Spleen (tissue), 13 donors: ENCODE measurements at places on chromosomes 5 and 9. TPM values are rescaled to one million over a fixed set of nuclear protein-coding genes. Genes with fewer than 3 reads are reported as not detected.

GRCh38 chr5:160272264-160272663, 40.1 kb downstream of the CCNJL start:
- H3K27me3 ChIP-seq: no peaks in the 10 kb centered on the region
- DNase-seq: peak; percentile 37
- peak overlapping the region; percentile 67 for H3K27ac ChIP-seq
- H3K4me1 ChIP-seq: peaks cover 42% of the 10 kb centered on the region

DNA sequence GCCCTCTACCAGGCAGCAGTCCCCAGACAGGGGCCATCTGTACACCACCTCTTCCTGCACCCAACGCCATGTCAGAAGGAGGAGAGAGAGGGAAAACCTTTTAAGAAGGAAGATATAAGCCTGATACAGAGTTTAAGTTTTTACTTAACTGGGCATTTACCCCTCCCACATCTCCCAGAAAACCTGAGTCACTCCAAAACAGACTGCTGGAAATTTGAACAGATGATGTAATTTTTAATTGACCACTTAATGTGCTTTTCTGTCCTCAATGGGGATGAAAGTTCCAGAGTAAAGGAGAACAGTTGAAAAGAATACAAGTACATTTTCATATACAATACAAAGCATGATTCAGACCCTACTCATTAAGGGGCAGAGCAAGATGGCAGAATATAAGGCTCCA, 63.9 kb downstream of the TTC39B start:
- no peaks in the 10 kb centered on the region for H3K36me3 ChIP-seq
- H3K27ac ChIP-seq: no peak overlapping the region
- no peak for DNase-seq
- no peak overlapping the region for H3K4me3 ChIP-seq

AIF1L gene
- 215 TPM for total RNA-seq

STKLD1 gene
- total RNA-seq: not detected

- no peak for DNase-seq
- no peak overlapping the region for H3K27ac ChIP-seq
- H3K27me3 ChIP-seq: no peaks in the 10 kb centered on the region
- no peak overlapping the region for H3K4me3 ChIP-seq
Measured at GRCh38 chr5:140207250-140207964, 32.4 kb downstream of the CYSTM1 start.

C1QTNF2 gene
- not detected for total RNA-seq

SLC34A3 gene
- not detected for total RNA-seq

GRCh38 chr9:2138646-2139045, 123.5 kb downstream of the SMARCA2 start:
- no peak for DNase-seq
- H3K27me3 ChIP-seq: no peaks in the 10 kb centered on the region
- no peak overlapping the region for H3K4me3 ChIP-seq
- H3K4me1 ChIP-seq: no peaks in the 10 kb centered on the region
- no peaks in the 10 kb centered on the region for H3K36me3 ChIP-seq

DNA sequence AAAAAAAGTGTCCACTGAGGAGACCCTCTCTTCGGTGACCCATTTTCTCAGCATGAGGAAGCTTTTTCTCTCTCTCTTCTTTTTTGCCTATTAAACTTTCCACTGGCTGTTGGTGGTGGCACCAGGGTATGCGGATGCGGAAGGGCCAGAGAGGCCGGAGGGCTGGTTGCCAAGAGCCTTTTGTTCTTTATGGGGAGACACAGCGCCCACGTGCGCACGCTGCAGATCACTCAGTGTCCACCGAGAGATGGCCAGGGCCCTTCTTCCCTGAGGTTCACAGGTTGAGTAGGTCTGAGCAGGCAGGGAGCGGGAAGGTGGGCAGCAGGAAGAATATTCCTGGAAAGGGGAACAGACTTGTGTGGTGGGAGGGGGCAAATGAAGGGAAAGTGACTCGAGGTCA, 69.1 kb downstream of the STK10 start:
- peaks cover 13% of the 10 kb centered on the region for H3K4me1 ChIP-seq
- peaks cover 20% of the 10 kb centered on the region for H3K36me3 ChIP-seq

DNA sequence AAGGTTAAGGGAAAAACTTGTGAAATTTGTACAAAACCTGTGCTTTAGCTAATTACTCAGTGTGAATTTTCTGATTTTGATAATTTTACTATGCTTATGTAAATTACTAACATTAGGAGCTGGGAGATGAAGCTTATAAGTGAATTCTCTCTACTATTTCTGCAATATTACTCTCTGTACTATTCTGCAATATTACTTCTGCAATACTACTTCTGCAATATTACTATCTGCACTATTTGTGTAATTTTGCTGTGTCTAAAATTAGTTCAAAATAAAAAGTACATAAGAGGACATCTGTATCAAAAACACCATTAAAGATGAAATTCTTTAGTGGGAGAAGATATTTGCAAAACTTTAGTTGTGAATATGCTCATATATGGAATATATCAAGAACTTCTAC, 62.9 kb downstream of the C9 start:
- H3K27me3 ChIP-seq: no peaks in the 10 kb centered on the region
- H3K36me3 ChIP-seq: no peaks in the 10 kb centered on the region
- DNase-seq: no peak
- no peak overlapping the region for H3K4me3 ChIP-seq
- no peak overlapping the region for H3K27ac ChIP-seq

- H3K4me1 ChIP-seq: no peaks in the 10 kb centered on the region
- no peaks in the 10 kb centered on the region for H3K36me3 ChIP-seq
- no peak overlapping the region for H3K27ac ChIP-seq
- no peak overlapping the region for H3K4me3 ChIP-seq
- no peak for DNase-seq
Measured at GRCh38 chr5:118544887-118545449, 443.4 kb downstream of the DTWD2 start.

DNA sequence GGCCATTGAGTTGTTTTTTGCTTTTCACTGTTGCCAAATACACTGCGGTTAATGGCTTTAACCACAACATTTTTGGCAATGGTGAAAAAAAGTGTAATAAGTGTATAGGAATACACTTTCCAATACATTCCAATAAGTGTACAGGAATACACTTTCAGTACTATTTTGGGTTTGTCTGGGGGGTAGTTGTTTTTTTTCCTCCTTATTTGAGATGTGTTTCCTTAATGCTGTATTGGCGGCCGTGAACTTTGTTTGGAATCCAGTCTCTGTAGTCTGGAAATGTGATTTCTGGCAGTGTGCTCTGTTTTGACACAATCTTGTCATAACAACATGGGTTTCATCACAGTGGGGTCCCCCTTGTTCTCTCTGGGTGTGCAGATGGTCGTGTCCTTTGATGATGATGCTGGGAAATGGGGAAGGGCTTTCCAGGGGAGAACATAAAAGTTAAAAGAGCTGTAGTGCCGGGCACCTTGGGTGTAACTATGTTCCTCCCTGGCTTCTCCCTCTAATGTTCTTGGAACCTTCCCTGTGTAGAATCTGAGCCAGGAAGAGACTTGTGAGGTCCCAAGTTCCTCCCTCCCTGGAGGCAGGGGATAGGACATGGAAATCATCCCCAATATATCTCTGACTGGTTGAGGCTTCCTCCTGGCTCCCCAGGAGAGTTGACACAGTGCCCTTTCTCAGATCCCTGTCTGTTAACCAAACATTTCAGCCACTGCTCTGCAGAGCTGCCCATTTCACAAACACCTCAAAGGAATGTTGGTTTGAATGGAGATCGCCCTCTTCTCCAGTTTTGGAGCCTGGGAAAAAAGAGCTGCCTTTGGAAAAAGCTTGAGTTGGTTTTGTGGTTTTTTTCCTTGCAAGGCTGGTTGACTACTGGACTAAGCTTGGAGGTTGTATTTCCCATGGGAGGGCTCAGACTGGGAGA, 44.8 kb downstream of the RCL1 start:
- no peak overlapping the region for H3K27ac ChIP-seq
- DNase-seq: no peak
- H3K4me1 ChIP-seq: no peaks in the 10 kb centered on the region
- H3K27me3 ChIP-seq: no peaks in the 10 kb centered on the region

ASPN gene
- total RNA-seq: 0.93 TPM

GRCh38 chr5:71014176-71014575, 11.0 kb downstream of the NAIP start:
- no peak for DNase-seq
- peaks cover 6% of the 10 kb centered on the region for H3K4me1 ChIP-seq
- H3K36me3 ChIP-seq: peaks cover 44% of the 10 kb centered on the region

- no peaks in the 10 kb centered on the region for H3K36me3 ChIP-seq
- H3K4me3 ChIP-seq: no peak overlapping the region
- H3K27me3 ChIP-seq: no peaks in the 10 kb centered on the region
- DNase-seq: no peak
Measured at GRCh38 chr9:13461414-13461991, 182.0 kb upstream of the MPDZ start.

SPOCK1 gene
- 7.1 TPM for total RNA-seq

CACNA1B gene
- total RNA-seq: 0.06 TPM

URM1 gene
- total RNA-seq: 55.5 TPM

QRFP gene
- total RNA-seq: not detected

- H3K27me3 ChIP-seq: no peaks in the 10 kb centered on the region
- H3K36me3 ChIP-seq: no peaks in the 10 kb centered on the region
- no peak overlapping the region for H3K4me3 ChIP-seq
- no peaks in the 10 kb centered on the region for H3K4me1 ChIP-seq
Measured at GRCh38 chr9:31185831-31186230, 1198.6 kb upstream of the ACO1 start.

GRCh38 chr5:36033486-36033885, 33.2 kb downstream of the UGT3A2 start:
- H3K36me3 ChIP-seq: no peaks in the 10 kb centered on the region
- H3K27ac ChIP-seq: no peak overlapping the region
- H3K27me3 ChIP-seq: no peaks in the 10 kb centered on the region
- H3K4me3 ChIP-seq: no peak overlapping the region
- DNase-seq: no peak
- no peaks in the 10 kb centered on the region for H3K4me1 ChIP-seq

GRCh38 chr9:89536600-89536999, 38.7 kb upstream of the SEMA4D start:
- no peak for DNase-seq
- peak overlapping the region; percentile 78 for H3K27ac ChIP-seq
- no peaks in the 10 kb centered on the region for H3K27me3 ChIP-seq
- no peaks in the 10 kb centered on the region for H3K36me3 ChIP-seq

SERF1B gene
- 17.5 TPM for total RNA-seq

G3BP1 gene
- total RNA-seq: 167 TPM

SLC9A3 gene
- total RNA-seq: 1.2 TPM

DNA sequence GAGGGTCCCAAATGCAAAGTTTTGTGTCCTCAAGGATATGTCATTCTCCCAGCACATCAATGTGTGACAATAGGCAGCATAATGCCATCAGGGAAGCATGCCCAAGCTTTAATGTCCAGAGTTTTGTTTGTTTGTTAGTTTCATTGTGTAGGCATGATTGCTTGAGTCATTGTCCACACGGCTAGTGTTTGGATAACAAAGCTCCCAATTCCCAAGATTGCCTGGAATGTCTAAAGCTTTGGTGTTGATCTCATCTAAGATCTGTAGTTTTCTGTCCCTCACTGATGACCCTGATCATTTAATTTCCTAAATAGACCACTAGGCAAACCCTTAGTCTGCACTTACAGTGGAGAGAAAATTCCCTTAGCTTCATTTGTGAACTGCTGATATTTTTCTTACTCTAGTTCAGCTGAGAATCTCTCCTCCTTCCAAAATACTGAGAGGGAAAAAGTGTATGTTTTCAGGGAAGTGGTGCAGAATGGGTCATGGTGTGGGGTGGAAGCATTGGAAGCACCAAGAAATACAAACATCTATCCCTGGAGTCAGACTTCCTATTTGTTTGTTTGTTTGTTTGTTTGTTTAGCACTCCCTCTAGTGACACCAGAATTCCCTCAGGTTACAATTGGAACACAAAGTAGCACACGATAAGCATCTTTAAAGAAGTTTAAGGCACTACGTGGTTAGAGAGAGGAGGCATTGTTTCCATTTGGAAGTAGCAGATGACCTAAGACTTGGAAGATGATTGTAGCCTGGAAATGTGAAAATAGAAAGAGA, 127.1 kb downstream of the PRDM6 start:
- H3K4me3 ChIP-seq: no peak overlapping the region
- no peaks in the 10 kb centered on the region for H3K27me3 ChIP-seq
- H3K36me3 ChIP-seq: no peaks in the 10 kb centered on the region
- H3K4me1 ChIP-seq: no peaks in the 10 kb centered on the region
- no peak overlapping the region for H3K27ac ChIP-seq

GRCh38 chr9:3150074-3150473, 306.2 kb upstream of the PUM3 start:
- no peaks in the 10 kb centered on the region for H3K36me3 ChIP-seq
- no peak for DNase-seq
- no peaks in the 10 kb centered on the region for H3K27me3 ChIP-seq
- no peak overlapping the region for H3K27ac ChIP-seq

DNA sequence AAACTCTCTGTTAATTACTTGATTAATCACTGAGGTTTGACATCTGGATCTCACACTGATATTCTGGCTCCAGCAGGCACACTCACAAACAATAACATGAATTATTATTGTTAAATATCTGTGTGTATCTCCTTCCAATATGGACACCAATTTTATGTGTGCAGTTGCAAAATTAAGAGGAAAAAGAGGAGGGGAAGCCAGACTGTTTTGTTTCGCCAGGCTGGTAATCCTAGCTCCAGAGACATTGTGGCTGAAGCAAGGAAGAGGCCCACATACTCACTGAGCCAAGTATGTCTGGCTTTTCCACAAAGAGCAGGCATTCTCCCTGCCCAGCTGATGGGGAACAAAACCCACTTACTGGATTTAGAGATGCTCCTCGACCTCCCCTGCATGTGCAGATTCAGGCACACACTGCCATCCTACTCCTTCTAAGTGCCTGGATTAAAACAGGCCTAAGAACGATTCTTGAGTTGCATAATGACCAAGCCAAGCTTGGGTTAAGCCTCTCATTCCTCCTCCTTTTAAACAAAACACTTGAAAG, 181.9 kb downstream of the ESM1 start:
- H3K27me3 ChIP-seq: no peaks in the 10 kb centered on the region
- no peaks in the 10 kb centered on the region for H3K36me3 ChIP-seq
- no peak overlapping the region for H3K4me3 ChIP-seq
- DNase-seq: no peak
- no peak overlapping the region for H3K27ac ChIP-seq

GRCh38 chr9:3894772-3895171, 369.0 kb upstream of the RFX3 start:
- no peak for DNase-seq
- H3K4me1 ChIP-seq: no peaks in the 10 kb centered on the region
- no peaks in the 10 kb centered on the region for H3K27me3 ChIP-seq
- no peak overlapping the region for H3K27ac ChIP-seq
- no peaks in the 10 kb centered on the region for H3K36me3 ChIP-seq

EQTN gene
- total RNA-seq: not detected

- H3K4me3 ChIP-seq: no peak overlapping the region
- no peaks in the 10 kb centered on the region for H3K36me3 ChIP-seq
- no peak overlapping the region for H3K27ac ChIP-seq
- no peaks in the 10 kb centered on the region for H3K27me3 ChIP-seq
Measured at GRCh38 chr9:79768194-79768593, 196.4 kb downstream of the TLE4 start.

DNA sequence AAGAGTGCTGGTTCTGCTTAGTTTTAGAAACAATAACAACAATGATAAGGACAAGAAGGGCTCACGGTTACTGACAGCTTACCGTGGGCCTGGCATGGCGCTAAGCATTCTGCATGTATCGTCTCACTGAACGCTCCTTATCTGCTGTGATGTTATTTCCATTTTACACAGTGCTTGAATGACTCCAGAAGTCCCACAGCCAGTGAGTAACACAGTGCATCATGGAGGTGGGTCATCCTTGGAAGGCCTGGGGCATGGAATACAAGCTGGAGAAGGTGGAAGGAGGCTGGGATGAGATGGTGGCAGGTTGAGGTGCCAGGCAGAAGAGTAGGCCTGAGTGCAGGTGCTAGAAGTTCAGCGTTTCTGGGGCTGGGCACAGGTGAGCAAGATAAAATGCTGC, 36.5 kb upstream of the FAT2 start:
- no peaks in the 10 kb centered on the region for H3K36me3 ChIP-seq
- no peaks in the 10 kb centered on the region for H3K4me1 ChIP-seq
- H3K27ac ChIP-seq: no peak overlapping the region
- H3K27me3 ChIP-seq: peaks cover under 1% of the 10 kb centered on the region
- H3K4me3 ChIP-seq: no peak overlapping the region
